Endodermal cell (in vitro differentiated cells): ENCODE measurements at places on chromosomes 3 and 15. TPM values are rescaled to one million over a fixed set of nuclear protein-coding genes. Genes with fewer than 3 reads are reported as not detected.

DNA sequence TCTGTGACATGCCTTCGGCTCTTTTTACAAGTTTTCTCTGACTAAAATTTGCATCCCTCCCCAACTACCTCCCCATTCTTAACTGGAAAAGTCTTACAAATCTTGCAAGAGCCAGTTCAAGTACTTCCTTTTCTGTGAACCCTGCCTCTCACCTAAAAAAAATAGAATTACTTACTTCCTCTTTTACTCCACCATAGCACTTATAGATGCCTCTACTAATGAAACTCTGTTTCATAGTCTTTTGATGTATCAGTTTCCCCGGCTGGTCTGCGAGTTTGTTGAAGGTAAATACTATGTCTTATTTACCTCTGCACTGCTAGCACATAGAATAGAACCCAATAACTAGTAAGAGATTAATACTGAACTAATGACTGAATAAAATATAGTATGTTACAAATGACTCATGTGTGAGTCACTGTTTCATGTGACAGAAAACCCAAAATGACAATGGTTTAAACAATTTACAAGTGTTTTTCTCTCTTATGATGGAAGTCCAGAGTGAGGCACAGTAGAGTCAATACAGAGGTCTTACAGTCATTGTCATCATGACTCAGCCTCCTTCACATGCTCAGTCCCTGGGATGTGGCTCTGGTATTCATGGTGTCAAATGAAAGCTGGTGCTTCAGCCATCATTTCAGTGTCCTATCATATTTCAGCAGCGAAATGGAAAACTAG, 393.5 kb downstream of the RSL24D1 start:
- DNase-seq: no peak
- no peaks in the 10 kb centered on the region for H3K4me1 ChIP-seq
- H3K27me3 ChIP-seq: no peaks in the 10 kb centered on the region
- H3K4me3 ChIP-seq: no peak overlapping the region

TLR9 gene
- total RNA-seq: not detected in 3 replicates

SLCO2A1 gene
- total RNA-seq: 96.7 and 126 TPM in 2 replicates

CLSTN2 gene
- 0.13 to 0.59 TPM (median 0.23 TPM) in 3 replicates for total RNA-seq

TRPM1 gene
- total RNA-seq: not detected in 3 replicates
